Stimulated activated CD4-positive, alpha-beta T cell treated with anti-CD3 and anti-CD28 coated beads, Interleukin-2, amount 100 ng/mL, for 4 hours (primary cell): ENCODE measurements at places on chromosomes 1 and 21.

DNA sequence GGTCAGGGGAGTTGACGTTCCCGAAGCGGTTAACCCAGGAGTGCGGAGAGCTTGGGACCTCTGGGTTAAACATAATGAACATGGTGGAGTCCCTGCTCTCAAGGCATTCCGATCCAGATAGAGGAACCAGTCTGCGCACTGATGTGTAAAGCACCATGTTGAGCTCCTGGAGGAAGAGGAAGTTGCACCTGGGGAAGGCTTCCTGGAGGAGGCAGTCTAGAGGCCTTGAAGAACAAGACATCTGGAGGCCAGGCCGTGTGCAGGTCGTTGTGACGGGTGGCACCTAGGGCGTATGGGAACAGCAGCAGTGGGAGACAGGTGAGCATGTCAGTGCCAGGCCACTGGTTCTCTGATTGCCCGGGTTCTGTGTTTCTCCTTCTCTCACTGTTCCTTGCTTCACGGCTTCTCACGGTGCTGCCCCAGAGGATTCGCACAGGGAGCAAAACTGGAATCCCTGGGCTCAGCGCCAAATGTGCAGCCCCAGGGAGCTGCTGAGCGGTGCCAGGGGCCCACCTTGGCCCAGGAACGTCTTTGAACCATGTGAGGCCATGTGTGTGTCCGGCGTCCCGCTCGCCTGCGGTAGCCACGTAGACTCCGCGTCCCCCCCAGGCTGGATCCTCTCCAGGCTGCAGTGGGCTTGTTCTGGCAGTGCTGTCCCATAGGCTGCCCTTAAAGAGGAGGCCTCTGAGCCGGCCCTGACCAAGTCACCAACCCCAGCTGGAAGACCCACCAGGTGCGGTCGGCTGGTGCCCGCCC is 122.9 kb upstream of the GALNT2 start:
- no peak for DNase-seq

DNA sequence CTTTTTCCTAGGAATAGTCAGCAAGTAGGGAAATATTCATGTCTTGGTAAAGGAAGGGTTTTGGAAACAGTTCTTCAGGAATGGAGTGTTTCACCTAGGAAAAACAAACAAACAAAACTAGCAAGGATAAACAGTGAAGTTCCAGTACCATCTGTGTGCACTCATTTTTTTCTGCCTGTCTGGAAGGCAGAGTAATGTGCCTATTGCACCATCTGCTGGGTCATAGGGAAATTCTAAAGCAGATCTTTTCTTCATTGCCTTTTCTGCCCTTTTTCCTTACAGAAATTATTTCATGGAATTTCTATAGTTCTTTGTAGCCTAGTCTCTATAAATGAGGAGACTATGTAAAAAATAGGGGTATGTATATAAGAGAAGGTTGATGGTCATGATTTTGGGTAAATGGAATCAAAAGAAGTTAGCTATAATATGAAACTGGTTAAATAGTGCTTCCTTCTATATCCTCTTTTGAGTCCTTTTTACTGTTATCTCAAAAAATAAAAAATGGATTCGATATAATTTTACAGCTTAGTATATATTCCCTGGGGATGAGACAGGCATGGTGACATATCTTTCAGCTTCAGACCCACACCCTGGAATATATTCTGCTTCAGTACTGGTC is 3.4 kb upstream of the HRNR start:
- no peak for DNase-seq

DNA sequence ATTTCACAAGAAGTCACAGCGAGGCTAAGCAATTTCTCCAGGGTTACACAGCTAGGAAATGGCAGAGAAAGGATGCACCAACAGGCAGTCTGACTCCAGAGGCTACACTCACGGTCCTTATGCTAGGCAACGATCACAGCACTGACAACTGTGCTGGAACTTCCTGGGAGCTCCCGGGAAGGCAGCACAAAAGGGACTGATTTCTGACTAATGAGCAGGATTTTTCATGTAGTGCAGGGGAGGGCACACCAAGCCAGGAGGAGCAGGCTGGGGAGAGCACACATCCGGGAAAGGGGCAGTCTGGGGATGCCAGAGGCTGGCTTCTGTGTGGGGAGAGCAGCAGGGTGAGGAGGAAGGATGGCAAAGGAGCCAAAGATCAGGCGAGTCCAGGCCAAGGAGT is 486.7 kb downstream of the OMA1 start:
- DNase-seq: no peak

DNA sequence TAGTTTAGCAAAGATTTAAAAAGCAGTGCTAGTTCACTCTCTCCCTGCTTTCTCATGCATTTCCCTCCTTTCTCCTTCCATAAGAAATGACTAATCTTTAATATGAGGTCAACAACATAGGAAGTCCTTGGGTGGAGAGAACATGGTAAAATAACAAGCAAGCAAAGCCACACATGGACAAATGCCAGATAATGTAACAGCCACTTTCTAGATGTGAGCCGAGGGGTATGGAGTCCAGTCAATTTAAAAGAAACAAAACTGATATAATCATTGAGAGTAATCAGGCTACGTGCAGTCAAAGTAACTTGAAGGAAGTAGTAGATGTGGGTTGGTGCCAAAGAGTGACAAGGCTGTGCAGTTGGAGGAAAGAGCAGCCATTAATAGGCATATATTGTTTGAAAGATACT is 69.6 kb downstream of the DUSP10 start:
- DNase-seq: no peak

GRCh38 chr1:169484683-169485430 is 887 bp downstream of the SLC19A2 start:
- DNase-seq: peak; percentile 7

- no peak for DNase-seq
Observed at GRCh38 chr1:226862890-226863289, 7.5 kb upstream of the PSEN2 start.

GRCh38 chr1:1779691-1780597 is 1.7 kb upstream of the NADK start:
- DNase-seq: peak; percentile 24

GRCh38 chr1:169682071-169682470 is 29.3 kb downstream of the SELL start:
- no peak for DNase-seq

DNA sequence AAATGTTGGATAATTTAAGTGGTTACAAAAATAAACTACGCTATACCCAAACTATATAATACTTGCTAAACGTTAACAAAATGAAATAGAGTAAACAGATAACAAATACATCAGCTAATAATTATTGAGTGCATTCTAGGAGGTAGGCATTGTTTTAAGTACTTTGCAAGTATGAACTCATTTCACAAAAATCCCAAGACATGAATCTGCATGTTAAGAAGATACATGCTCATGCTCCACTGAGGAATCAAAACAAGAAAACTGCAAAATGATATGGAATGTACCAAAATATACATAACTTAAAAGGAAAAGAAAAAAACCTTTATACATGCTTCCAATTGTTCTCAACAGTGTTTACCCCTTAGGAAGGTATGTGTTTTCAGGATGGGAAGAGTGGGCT is 2.5 kb downstream of the FRRS1 start:
- DNase-seq: no peak

- no peak for DNase-seq
Observed at GRCh38 chr1:81498471-81499462, 302.0 kb upstream of the ADGRL2 start.

- DNase-seq: no peak
Observed at GRCh38 chr1:81179242-81179641, 621.5 kb upstream of the ADGRL2 start.

- DNase-seq: no peak
Observed at GRCh38 chr1:50278410-50278809, 144.8 kb downstream of the DMRTA2 start.

- DNase-seq: no peak
Observed at GRCh38 chr1:67840449-67840848, 7.2 kb upstream of the GNG12 start.

GRCh38 chr21:33902349-33902748 is 13.3 kb downstream of the ATP5PO start:
- DNase-seq: no peak

DNA sequence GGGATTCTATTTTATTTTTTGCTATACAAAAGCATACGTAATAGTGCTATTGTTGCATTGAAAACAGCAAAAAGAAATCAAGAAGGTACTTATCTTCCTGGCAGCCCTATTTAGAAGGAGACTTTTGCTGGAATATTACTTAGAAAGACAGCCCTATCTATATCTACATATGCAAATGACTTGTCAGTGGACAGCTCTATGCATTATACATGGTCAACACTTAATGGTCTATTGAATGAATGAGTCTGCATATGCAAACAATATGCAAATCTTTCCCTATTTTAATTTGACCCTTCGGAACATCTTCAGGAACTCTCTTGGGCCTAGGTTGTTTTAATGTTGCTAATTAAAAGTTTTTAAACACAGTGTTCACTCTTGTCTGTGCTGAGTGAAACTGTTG is 110.8 kb downstream of the PLXNA2 start:
- no peak for DNase-seq

GRCh38 chr1:160949881-160950280 is 4.7 kb downstream of the ITLN2 start:
- no peak for DNase-seq

GRCh38 chr1:236020359-236021219 is 44.3 kb downstream of the NID1 start:
- no peak for DNase-seq

- DNase-seq: no peak
Observed at GRCh38 chr1:21280011-21280471, 10.2 kb downstream of the ECE1 start.

- no peak for DNase-seq
Observed at GRCh38 chr1:24901791-24902470, 28.1 kb downstream of the RUNX3 start.

- DNase-seq: no peak
Observed at GRCh38 chr1:2466958-2467554, 9.0 kb upstream of the PLCH2 start.

GRCh38 chr1:236336084-236336483 is 54.3 kb upstream of the ERO1B start:
- DNase-seq: no peak

DNA sequence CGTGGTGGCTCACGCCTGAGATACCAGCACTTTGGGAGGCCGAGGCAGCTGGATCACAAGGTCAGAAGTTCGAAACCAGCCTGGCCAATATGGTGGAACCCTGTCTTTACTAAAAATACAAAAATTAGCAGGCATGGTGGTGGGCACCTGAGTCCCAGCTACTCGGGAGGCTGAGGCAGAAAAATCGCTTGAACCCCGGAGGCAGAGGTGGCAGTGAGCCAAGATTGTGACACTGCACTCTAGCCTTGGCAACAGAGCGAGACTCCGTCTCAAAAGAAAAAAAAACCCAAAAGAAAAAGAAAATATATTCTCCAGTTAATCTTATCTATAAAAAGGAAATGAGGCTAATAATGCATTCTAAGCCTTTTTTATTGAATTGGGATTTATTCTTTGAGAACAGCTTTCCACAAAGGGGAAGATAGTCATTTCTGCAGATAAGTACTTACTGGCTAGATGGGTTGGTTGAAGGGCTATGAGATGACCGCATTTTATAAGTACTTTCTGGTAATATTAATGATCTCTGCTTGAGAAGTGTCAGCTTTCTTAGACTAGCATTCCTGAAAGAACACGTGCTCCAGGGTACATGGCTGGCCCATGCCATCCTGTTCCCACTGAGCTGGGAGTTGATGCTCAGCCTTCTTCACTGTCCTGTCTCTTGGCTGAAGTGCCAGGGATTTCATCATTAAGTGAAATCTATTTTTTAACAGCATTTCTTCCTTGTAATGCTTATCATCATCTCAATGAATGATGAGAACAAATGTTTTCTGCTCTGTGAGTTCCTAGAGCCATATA is 57.9 kb downstream of the SASS6 start:
- DNase-seq: no peak

GRCh38 chr1:244050014-244050834 is 859 bp upstream of the ZBTB18 start:
- DNase-seq: no peak

GRCh38 chr1:8889925-8890785 is 11.7 kb upstream of the ENO1 start:
- no peak for DNase-seq

DNA sequence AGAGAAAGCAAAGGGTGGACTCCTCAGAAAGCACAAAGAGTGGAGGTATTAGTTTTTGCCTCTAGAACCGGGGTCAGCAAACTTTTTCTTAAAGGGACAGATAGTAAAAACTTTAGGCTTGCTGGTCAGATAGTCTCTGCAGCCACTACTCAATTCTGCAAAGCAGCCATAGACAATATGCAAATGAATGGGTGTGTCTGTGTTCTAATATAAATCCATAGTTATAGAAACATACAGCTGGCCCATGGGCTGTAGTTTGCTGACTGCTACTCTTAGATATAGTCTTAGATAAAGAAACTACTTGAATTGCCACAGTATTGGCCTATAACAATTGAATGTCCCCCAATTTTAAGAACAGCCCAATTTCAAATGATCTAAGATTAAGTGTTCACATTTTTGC is 101.6 kb upstream of the CACHD1 start:
- DNase-seq: no peak

- DNase-seq: no peak
Observed at GRCh38 chr1:243568793-243569192, 281.2 kb downstream of the AKT3 start.

DNA sequence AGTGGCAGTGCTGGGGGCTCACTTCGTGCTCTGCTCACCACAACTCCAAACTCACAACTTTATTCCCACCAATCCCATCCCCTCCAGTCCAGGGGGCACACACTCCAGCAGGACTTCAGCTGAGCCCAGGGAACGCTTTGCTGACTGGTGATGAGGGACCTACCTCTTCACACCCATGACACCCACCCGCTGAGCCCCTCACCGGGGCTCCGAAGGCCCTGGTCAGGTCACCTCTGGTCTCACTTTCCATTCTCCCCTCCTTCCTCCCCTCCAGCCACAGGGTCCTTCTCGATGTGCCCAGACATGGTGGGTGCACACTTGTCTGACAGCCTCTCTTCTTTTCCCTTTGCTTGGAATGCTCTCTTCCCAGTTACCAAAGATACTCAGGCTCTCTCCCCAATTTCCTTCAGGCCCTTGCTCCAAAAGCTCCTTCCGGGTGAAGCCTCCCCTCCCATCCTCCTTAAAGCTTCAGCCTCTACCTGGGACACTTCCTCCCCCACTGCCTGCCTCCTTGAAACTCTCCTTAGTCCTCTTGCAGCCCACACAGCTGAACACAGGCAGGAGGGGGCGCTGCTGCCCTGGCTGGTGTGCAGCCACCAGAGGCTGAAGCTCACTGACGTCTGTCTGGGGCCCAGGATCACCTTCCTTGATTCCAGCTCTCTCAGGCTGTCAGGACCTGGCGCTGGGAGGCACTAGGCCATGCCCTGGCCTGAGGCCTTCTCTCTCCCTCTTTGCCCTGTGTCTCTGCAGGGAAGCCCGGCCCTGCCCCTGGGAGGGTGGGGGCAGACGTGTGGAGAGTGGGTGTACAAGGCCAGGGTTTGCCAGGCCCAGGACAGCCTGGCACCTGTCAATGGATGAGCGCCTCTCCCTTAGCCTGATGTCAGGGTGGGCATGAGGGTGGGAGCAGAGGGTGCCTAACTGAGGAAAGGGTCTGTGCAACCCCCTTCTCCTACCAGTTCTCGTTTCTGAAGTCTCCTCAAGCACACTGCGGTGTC is 1.6 kb downstream of the KCNE1 start:
- peak; percentile 16 for DNase-seq
